Thoracic aorta (tissue), 2 donors: ENCODE measurements at places on chromosomes 13 and 19.

- DNase-seq, result no peak
Observed at GRCh38 chr13:27966641-27967202, 2.4 kb downstream of the CDX2 start.

DNA sequence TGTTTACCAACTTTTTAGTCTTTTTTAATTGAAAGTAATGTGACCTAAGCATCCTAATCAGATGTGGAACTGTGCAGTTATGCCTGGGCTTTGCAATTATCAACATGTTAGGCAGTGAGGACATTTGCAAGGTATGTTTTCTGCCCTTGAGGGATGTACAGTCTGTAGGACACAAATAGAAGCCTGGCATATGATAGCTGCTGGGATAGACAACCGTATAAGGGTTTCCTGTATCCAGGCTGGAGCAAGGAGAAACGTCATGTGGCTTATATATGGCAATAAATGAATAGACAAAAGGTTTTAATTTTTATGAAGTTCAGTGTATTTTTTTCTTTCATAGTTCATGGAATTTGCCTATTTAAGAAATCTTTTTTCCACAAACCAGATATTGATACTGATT is 2.0 kb upstream of the VPS36 start:
- DNase-seq, result no peak

DNA sequence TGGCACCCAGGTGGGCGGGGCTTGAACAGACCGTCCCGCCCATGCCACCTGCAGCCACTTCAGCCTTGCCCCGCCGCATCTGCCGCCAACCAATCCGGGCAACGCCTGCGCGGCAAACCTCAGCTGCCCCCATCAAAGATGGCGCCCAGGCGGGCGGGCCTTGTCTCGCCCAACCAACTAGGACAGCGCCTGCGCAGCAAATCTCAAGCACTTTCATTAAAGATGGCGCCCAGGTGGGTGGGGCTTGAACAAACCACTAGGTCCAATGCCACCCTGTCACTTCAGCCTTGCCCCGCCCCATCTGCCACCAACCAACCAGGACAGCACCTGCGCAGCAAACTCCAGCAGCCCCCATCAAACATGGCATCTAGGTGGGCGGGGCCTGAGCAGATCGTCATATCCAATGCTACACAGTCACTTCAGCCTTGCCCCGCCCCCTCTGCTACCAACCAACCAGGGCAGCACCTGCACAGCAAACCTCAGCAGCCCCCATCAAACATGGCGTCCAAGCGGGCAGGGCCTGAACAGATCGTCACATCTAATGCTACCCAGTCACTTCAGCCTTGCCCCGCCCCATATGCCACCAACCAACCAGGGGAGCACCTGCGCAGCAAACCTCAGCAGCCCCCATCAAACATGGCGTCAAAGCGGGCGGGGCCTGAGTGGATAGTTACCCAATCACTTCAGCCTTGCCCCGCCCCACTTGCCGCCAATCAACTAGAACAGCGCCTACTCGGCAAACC is 1.4 kb downstream of the PEG3 start:
- DNase-seq, result peak; percentile 99

DNA sequence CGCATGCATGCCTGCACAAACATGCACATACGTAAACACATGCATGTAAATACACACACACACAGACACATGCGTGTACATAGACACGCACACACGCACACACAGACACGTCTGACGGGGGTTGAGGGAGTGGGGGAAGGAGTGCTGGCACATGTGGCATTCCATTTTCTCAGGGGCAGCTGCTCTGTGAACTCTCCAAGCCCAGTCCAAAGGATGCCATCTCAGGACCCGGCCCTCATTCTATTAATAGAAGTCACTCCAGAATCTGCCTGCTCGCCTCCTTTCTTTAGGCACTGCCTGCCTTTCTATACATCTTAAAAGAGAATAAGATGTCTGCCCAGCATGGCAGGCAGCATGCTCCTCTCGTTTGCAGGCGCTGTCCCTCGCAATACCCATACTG is 5.3 kb downstream of the ARHGEF7 start:
- DNase-seq, result no peak

DNA sequence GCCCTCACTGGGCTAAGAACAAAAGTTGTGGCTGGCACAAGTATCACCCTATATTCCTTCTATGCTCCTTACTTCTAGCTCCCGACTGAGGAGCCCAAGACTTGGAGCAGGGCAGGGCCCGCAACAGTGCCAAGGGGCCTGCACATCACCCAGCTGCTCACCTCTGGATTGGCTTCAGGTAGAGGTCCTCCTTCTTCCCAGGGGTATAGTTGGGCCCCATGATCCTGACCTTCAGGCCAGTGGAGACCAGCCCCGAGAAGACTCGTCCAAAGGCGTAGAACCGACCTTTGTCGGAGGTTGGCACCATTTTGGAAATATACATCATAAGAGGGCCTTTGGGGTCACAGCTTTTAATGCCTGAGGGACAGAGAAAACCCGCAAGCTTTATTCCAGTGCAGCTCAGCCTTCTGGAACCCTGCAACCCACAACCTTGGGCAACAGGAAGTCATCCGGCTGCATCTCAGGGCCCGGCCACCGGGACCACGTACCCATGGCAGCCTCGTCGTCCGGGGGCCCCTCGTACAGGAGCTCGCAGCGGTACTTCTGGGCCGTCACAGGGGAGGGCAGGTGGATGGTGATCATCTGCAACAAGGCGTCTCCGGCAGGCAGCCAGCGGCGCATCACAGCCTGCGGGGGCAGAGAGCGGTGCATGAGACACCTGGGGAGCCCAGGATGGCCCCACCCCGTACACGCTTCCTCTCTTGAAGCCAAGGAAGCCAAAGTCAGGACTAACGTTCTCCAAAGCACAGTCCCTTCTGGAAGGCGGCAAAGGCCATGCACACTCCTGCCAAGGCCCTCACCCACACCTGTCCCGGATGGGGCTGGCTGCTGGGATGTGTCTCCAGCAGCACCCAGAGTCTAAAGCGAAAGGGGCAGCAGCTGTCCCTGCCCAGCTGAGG is 4.7 kb downstream of the EEF2 start:
- no peak for DNase-seq

GRCh38 chr19:44912854-44913253 is 1.6 kb upstream of the APOC1 start:
- no peak for DNase-seq

DNA sequence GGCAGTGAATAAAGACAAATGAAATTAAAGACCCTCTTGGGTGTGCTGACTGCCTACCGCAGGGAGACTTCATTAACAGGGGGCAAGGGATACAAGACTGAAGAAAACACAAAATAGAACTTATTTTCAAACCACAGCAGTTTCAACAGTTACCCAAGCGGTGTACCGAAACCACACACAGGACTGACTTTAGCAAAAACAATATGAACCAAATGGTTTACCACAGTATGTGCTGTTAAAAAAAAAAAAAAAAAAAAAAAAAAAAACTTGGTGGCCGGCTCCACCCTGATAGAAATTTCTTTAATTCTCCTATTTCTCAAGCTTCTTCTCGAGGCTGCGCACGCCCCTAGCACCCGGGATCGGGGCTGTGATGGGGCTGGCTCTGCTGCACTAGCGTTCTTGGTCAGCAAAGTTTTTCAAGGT is 42.6 kb downstream of the KLF2 start:
- DNase-seq, result no peak

- no peak for DNase-seq
Observed at GRCh38 chr19:8034178-8034525, 18.4 kb upstream of the CCL25 start.

DNA sequence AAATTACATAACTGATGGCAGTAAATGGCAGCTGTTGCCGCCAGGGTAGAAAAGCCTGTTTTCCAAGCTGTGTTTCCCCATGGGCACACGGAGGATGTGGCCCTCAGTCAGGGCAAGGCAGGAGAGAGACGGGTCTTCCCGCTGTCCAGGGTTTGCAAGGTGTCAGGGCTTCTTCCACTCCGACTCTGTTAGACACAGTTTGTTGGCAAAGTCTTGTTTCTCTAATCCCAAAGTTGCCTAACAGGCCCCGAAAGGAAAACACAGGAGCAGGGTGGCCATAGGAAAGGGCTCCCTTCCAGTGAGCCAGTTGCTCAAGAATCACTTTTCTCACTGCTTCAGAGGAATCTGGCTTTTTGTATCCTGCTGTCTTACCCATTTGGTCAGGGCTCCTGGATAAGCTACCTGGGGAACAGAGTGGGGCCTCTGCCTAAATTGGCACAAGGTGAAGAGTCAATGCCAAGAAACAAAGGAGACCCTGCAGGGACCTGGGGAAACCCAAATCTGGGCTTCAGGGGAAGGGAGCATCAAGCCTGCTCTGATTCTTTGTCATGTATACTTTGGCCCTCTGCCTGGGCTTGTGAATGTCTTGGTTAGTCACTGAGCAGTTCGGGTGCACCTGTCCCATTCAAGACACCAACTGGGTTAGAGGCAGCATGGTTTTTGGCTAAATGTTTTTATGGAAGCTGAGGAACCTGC is 29.0 kb upstream of the CXCL17 start:
- DNase-seq, result no peak

GRCh38 chr13:27979765-27980279 is 8.7 kb downstream of the URAD start:
- no peak for DNase-seq

- DNase-seq, result no peak
Observed at GRCh38 chr19:1401138-1401888, at the start of gene GAMT. Gene GAMT, minus strand, starts transcription at chr19:1401542. Its CDS starts 66 bp downstream, at chr19:1401476.

DNA sequence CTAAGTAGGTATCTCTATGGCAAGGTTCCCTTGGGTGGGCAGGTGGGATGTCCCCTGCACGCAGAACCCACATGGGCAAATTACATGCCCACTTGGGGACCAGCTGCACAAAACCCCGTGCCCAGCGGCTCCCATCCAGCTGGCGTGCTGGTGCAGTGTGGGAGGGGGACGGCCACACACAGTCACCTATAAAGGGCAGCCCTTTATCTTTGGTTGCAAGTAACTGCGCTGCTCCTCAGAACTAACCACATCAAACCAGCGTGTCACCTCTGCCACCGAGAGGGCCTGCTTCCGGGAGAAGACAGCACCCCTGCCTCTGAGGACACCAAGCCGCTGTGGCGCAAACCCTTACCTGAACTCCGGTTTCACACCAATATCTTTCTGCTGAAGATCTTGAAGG is 32.2 kb downstream of the ANKRD27 start:
- DNase-seq, result no peak

GRCh38 chr13:100668408-100668807 is 6.2 kb downstream of the TMTC4 start:
- no peak for DNase-seq

- DNase-seq, result no peak
Observed at GRCh38 chr19:56692206-56692895, 20.8 kb upstream of the ZNF835 start.

- DNase-seq, result no peak
Observed at GRCh38 chr13:41680900-41681299, 223.6 kb downstream of the RGCC start.

DNA sequence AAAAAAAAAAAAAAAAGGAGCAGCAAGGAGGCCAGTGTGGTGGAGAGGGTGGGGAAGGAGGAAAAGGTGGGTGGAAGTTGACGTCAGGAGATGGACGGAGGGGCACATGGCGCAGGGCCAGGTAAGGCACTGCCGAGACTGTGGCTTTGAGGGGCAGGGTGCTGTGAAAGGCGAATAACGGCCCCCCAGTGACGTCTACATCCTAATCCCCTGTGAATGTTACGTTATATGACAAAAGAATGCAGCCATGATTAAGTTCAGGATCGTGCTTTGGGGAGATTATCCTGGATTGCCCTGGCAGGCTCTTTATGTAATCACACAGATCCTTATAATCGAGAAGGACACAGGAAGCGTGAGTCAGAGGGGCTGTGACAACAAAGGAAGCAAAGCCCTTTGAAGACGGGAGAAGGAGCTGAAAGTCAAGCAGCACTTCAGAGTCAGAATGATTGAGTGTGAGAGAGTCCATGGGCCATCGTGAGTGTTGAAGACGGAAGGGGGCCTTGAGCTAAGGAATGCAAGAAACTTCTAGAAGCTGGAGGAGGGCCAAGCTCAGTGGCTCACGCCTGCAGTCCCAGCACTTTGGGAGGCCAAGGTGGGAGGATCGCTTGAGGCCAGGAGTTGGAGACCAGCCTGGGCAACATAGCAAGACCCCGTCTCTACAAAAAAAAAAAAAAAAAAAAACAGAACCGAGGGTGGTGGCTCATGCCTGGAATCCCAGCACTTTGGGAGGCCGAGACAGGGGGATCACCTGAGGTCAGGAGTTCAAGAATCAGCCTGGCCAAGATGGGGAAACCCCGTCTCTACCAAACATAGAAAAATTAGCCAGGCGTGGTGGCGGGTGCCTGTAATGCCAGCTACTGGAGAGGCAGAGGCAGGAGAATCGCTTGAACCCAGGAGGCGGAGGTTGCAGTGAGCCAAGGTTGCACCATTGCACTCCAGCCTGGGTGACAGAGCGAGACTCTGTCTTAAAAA is 13.8 kb upstream of the CEACAM16 start:
- peak; percentile 38 for DNase-seq

DNA sequence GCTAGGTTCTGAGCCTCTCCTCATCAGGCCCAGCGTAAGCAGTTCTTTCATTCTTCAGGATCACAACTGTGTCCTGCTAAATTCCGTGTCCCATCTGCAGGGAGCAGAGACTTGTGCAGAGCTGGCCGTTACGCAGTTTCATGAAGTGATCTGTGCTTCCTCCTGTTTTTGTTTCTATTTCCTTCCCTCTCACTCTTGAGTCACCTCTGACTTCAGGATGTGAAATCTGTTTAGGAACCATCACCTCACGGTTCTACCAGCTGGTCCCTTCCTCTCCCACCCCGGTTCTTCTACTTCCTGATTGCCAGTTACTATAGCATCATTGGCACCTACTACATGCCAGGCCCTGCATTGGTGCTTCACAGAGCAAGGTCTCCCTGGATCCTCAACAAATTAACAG is 8.5 kb downstream of the MAU2 start:
- DNase-seq, result no peak

GRCh38 chr19:53927739-53928138 is 18.7 kb downstream of the CACNG7 start:
- DNase-seq, result no peak

DNA sequence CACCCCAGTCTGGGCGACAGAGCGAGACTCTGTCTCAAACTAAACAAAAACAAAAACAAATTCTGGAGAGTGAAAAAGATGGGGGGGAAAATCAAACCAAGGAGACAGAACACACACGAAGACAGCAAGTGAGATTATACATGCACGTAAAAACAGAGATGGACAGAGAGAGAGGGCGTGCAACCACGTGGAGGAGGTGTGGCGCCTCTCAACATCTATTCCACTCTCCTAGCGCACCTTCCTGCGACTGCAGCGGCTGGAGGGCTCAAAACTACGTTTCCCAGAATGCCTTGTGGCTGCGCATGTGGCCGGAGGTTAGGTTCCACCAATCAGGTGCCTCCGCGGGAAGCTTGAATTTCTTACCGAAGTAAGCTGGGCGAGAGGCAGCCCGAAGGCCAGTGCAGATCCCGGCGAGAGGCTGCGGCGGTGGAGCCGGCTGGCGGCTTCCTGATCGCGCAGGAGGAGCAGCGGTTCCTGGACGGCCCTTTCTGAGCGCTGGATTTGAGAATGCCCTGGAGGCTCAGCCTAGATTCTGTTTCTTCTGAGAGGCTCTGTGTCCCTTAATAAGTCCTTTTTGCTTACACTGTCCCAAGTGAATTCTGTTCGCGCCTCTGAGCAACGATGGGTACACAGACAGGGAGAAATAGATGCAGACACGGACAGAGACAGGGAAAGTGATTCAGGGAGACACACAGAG is 13.1 kb upstream of the NANOS2 start:
- peak; percentile 70 for DNase-seq

GRCh38 chr13:48539550-48539949 is 6.7 kb upstream of the RCBTB2 start:
- DNase-seq, result no peak

- DNase-seq, result no peak
Observed at GRCh38 chr19:27805848-27806247, 1407.1 kb downstream of the UQCRFS1 start.
